ENCODE measurements at places on chromosomes 3 and 15.

GRCh38 chr3:63067999-63068645 lies 192.9 kb upstream of the CADPS start:
- H3K36me3 ChIP-seq, result no peaks in the 10 kb centered on the region
- no peak for DNase-seq
- no peaks in the 10 kb centered on the region for H3K27me3 ChIP-seq

DNA sequence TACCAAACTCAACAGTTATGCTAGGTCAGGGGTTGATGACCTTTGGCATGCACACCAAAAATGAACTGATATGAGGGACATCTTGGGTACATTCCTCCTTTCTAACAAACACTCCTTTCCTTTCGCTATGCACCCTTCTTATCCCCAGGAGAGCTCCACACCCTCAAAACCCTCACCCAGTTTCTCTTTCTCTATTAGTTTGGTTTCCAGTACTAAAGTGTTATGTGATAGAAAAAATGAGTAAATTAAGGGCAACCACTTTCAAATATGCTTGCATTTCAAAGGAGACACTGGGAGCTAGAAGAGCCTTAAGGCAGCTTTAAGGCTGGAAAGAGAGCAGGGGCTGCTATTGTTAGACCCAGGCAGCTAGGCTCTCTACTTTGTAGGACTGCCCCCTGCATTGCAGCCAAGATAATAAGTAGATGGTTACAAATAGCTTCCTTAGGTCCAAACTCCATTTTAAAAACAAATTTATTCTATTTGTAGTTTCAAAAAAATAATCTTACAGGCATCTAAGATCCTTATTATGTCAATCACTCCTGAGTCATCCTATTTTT lies 244.3 kb downstream of the ZIC1 start:
- H3K27me3 ChIP-seq, result no peaks in the 10 kb centered on the region
- no peak overlapping the region for H3K4me3 ChIP-seq
- DNase-seq, result no peak
- no peaks in the 10 kb centered on the region for H3K4me1 ChIP-seq

DNA sequence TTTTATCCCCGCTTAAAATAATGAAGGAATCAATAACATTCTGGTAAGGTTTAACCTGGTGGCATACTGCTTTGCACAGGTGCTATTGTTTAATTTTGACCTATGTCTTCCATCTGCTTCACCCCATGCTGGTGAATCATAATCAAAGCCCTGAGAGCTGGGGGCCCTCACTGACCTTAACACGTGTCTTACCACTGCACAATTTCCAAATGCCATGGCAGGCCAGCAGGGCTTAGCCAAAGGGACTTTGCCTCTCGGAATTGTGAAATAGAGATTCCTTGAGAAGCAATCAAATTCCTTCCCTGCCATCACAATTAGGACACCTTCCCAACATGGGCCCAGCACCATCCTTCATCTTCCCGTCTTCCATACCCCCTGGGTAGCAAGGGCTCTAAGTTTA lies 242.6 kb upstream of the THBS1 start:
- DNase-seq, result no peak
- no peak overlapping the region for H3K4me3 ChIP-seq
- H3K27me3 ChIP-seq, result no peaks in the 10 kb centered on the region
- H3K36me3 ChIP-seq, result no peaks in the 10 kb centered on the region
- no peak overlapping the region for H3K27ac ChIP-seq

GRCh38 chr3:152943645-152944044 lies 108.7 kb downstream of the P2RY1 start:
- no peaks in the 10 kb centered on the region for H3K36me3 ChIP-seq
- H3K27ac ChIP-seq, result no peak overlapping the region
- H3K4me1 ChIP-seq, result no peaks in the 10 kb centered on the region
- H3K27me3 ChIP-seq, result no peaks in the 10 kb centered on the region
- no peak overlapping the region for H3K4me3 ChIP-seq

DNA sequence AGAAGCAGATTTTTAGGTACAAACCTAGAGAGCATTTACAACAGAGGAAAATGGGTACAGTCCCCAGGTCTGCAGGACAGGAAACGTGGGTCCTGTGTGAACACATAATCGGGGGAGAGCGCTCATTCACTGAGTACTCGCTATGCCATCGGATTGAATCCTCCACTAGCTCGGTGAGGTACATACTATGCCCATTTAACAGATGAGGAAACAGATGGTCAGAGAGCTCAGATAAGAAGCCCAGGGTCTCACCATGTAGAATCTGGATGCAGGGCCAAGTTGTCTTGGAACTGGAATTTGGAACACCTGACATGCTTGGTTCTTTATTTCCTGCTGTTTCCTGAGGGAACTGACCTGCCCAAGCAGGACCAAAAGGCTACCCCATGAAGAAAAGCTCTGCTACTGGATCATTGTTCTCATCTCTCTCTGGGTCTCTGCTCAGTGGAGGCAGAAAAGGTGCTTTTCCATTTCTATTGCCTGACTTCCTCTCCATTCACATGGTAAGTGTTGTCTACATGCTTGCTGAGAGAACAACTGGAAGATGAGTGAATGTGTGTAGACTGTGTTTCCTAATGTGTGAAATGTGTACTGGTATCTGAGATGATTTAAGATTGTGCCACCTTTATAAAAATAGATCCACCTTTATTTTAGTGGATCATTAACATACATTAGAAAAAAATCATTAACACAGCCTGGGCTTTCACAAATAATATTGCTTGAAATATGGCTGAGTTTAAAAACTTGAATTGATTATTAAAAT lies 89.1 kb downstream of the TGFBR2 start:
- no peak overlapping the region for H3K27ac ChIP-seq
- no peaks in the 10 kb centered on the region for H3K4me1 ChIP-seq
- H3K27me3 ChIP-seq, result no peaks in the 10 kb centered on the region

DNA sequence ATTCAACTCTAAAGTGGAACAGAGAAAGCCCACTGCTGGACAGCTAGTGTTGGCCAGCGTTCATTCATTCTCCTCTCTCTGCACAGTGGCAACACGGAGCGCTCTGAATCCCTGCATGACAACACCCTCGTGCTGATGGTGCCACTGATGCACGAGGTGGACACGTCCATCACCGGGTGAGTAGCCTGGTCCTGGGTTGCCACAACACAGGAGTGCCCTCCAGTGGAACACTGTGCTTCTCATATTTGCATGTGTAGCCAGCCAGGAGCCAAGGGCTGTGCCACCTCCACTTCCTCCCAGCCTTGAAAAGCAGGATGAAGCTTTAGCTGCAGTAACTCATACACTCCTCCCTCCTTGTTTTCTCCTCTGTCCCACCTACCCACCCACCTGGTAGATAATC lies 120.0 kb upstream of the CTDSPL start:
- no peak overlapping the region for H3K4me3 ChIP-seq
- H3K4me1 ChIP-seq, result peaks cover 2% of the 10 kb centered on the region
- peaks cover 13% of the 10 kb centered on the region for H3K36me3 ChIP-seq
- H3K27ac ChIP-seq, result no peak overlapping the region
- H3K27me3 ChIP-seq, result no peaks in the 10 kb centered on the region

DNA sequence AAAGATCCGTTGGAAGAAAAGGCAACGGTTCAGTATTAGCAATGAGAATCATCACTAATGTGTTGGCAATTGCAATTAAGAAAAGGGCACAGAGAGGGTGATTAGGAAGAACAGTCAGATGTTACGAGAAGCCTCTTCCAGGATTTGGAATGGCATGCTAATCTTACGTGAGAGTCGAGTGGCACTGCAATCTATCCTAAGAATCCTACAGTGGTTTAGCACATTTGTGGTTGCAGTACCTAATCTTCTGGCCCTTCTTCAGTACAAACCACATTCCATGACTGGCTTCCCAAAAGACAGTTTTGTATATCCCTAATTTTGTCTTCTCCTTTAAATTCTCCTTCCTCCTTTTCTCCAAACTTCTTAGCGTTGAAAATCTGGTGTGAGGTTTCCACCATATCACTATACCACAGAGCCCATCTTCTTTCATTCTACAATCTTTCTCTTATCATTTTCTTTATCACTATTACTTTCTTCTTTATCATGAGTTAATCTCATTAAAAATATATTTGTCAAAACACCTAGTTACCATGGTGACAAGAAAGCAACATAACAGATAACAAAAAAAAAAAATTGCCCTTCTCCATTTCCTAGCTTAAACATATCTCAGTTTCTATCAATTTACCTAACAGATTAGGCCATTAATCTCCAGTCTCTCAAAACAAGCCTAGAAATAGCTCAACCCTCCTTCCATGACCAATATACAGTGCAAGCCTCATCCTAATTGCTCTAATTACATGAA lies 60.1 kb downstream of the IGSF11 start:
- no peaks in the 10 kb centered on the region for H3K27me3 ChIP-seq
- no peak overlapping the region for H3K27ac ChIP-seq
- DNase-seq, result no peak
- H3K4me1 ChIP-seq, result no peaks in the 10 kb centered on the region
- no peak overlapping the region for H3K4me3 ChIP-seq

DNA sequence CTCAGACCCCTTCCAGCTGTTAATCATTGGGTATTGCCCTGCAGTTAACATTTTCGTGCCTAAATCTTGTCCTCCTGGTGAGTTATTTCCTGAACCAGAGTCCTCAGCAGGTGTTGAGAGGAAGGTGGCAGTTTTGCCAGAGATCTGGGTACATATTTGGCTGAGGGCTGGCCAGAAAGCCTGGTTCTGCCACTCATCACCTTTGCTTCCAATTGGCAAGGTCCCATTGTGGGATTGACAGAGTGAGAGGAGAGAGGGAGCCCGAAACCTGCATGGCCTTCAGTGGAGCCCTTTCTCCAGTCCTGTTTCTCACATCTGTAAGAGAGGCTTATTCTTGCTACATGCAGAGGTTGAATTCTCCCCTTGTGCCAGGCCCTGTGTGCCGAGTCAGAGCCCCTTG lies 8.9 kb upstream of the TKT start:
- peaks cover 30% of the 10 kb centered on the region for H3K4me1 ChIP-seq
- no peaks in the 10 kb centered on the region for H3K27me3 ChIP-seq
- H3K27ac ChIP-seq, result no peak overlapping the region

- no peak overlapping the region for H3K4me3 ChIP-seq
- no peaks in the 10 kb centered on the region for H3K4me1 ChIP-seq
- H3K27me3 ChIP-seq, result no peaks in the 10 kb centered on the region
- H3K27ac ChIP-seq, result no peak overlapping the region
Measured at GRCh38 chr15:88048237-88048636, 208.3 kb downstream of the NTRK3 start.
